ENCODE measurements at places on chromosomes 2 and 18.

DNA sequence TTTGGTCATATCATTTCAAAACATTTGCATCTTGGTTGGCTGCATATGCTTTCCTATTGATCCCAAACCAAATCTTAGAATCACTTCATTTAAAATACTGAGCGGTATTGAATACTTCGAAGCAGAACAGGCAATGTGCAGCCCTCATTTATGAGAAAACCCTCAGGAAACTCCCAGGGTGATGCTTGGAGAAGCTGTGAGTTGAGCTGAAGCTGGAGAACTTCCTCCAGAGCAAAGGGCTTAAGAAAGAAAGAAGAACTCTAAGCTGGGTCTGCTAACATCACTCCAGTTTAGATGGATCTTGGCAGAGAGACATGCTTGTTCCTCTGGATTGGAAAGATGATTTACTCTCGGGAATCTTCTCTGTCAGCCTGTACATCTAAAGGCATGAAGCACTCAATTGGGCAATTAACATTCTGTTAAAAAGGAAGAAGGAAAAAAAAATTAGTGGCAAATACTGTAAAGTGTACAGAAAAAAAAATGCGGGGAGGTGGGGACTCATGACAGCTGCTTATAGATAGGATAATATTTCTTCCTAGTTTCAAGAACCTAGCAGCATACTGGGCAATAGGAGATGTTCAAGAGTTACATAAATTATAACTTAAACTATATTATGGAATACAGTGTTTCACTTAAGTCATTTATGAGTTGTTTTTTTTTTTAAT, 49.5 kb downstream of the ATIC start:
- no peak for DNase-seq

- peak; percentile 97 for DNase-seq
Observed at GRCh38 chr18:67516539-67517443, at the start of gene DSEL. Gene DSEL (minus strand): TSS chr18:67516720. CDS start chr18:67514608, 2,112 bp downstream.

- DNase-seq, result no peak
Observed at GRCh38 chr2:208407667-208408066, 1.1 kb downstream of the PTH2R start.

DNA sequence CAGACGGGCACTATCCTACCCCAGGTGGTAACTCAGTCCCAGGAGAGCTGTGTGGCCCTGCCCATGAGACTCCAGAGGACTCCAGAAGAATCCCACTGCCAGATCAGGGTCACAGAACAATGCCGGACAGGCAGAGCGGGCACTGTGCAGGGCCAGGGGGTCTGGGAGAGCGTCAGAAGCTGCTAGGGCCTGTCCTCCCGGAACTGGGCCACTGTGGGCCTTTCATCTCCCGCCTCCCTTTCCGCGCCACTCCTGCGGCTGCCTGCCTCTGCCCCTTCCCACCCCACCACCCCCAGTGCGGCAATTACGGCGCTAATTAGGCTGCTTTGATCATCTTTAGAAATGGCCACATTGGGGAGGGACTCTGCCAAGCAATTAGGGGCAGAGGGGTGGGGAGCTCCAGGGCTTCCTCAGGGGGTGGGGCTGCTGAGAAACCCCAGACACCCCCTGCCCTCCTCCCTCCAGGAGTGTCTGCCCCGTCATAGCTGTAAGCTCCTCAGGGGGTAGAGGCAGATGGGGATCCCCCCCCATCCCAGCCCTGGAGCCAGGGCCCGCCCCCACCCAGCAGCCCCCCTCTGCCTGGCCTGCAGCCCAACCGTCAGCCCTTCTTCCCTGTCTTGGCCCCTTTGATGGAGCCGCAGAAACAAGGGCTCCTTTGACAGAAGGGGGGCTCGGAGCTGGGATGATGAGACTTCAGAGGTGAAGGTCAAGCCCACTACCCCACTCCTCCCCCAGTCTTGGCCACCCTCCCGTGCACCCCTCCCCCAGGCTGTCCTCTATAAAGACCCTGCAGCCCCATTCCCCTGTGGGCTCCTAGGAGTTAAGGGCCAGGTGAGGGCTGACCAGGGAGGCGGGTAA, at the start of gene PRSS56:
Gene PRSS56, plus strand, starts transcription at position 808 of the 858 bp plus-strand sequence. CDS start 211 bp downstream, outside the sequence.
- no peak for DNase-seq

DNA sequence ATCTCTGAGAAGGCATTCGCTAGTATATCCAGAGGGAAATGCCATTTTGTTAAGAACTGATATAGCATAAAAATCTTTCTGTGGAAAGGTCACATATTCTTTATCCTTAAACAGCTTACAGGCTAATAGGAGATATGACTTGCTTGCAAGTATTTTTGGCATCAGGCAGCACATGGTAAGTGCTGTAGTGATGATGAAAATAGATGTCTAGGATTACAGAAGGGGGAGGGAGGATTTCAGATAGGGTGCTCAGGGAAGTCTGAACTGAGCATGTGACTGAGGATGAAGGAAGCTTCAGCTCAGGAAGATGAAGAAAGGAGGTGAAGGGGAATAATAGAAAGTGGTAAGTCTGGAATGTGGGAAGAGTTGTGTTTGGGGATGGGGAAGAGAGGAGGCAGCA, 158.5 kb upstream of the NOSTRIN start:
- DNase-seq, result no peak

GRCh38 chr18:11368020-11368419, 218.7 kb upstream of the PIEZO2 start:
- DNase-seq, result no peak

Measured in CD4-positive, alpha-beta T cell treated with Interleukin-17A for 1 hour (primary cell).